ENCODE measurements at places on chromosomes 16 and 17.

DNA sequence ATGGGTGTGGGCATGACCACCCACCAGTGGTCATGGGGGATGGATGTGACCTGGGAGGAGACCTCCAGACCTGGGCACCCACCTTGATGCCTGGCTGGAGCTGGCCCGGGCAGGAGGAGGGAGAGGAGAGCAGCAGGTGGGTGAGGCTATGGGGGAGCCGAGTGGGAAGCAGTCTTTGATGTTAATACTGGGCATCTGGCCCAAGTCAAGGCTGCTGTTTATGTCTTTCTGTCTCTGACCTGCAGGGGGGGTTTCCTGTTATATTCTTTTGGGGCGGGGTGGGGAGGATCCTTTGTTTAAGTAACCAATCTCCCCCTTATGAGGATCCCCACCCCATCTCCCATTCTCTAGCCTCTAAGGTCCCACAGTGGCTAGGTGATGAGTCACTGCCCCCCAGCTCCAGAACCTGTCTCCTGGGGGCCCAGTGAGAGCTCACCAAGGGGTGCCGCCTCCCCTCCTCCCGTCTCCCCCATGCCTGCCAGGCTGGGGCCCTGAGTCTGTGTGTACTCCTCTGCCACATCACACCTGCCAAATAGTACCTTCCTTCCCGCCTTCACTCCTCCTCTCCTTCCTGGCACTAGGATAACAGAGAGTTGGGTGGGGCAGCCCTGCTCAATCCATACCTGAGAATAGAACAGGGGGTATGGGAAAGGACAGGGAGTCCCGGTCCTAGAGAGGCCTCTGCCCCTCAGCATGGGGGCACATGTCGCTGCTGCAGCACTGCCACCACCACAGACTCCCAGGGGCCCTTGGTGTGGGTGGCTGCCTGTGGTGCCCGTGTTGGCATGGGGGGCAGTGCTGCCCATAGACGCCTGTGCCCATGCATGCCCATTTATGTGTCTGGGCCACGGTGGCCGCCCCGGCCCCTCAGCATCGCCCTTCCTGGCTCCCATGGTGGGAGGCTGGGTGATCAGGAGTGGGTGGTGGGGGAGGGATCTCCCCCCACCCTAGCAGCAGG lies 7.3 kb downstream of the THRA start:
- no peak for DNase-seq

- DNase-seq: peak; percentile 90
These were observed 4.3 kb downstream of the MYO1C start for GRCh38 chr17:1487939-1488825.

GRCh38 chr16:64459821-64460220 lies 662.0 kb downstream of the CDH11 start:
- no peak for DNase-seq

- DNase-seq: no peak
These were observed 16.7 kb downstream of the MMP28 start for GRCh38 chr17:35778641-35779196.

GRCh38 chr17:42548070-42548837 lies 4.5 kb upstream of the HSD17B1 start:
- no peak for DNase-seq

- no peak for DNase-seq
These were observed 70.4 kb upstream of the TANC2 start for GRCh38 chr17:62895320-62896301.

- peak; percentile 66 for DNase-seq
These were observed 37.0 kb upstream of the C16orf78 start for GRCh38 chr16:49336581-49336980.

Data from suprapubic skin (tissue), 4 donors.